ENCODE measurements at places on chromosomes 6 and 20.

DNA sequence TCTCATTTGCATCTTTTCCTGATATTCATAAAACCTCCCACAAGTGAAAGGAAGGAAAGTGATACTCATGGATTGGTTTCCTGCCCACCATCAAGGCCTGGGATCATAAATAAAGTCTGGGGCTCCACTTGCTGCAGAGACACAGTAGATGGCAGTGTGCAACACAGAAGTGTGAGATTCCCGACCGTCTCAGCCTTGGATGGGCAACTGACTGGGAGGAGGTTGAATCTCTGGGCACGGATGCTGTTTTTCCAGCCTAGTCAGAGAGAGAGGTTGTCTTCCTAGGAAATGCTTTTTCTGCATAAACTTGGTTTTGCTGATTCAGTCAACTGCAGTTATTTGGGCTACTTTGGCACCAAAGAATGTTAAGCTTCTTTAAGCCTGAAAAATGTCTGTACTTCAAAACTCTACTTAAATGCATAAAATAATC is 9.9 kb upstream of the RFPL4B start:
- no peak for DNase-seq

GRCh38 chr6:112796712-112797111 is 449.6 kb downstream of the RFPL4B start:
- no peak for DNase-seq

- DNase-seq: no peak
These were observed 34.7 kb downstream of the AAR2 start for GRCh38 chr20:36270744-36271638.

DNA sequence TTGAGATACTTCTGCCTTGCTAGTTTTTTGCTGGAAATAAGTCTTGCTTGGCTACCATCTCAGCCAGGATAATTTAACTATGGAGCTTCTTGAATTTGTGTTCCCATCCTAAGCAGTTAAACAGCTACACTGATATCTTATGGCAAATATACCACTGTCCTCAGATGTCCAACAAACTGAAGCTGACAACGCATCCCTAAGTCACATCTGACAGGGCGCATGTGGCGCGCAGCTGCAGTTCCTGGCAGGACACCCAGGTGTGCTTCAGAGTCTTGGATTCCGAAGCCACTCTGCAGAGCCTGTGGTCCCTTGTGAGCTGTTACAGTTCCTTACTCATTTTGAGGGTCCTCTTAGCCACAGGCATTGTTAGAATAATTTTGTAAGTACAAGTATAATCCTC is 127.9 kb downstream of the WDR27 start:
- no peak for DNase-seq

DNA sequence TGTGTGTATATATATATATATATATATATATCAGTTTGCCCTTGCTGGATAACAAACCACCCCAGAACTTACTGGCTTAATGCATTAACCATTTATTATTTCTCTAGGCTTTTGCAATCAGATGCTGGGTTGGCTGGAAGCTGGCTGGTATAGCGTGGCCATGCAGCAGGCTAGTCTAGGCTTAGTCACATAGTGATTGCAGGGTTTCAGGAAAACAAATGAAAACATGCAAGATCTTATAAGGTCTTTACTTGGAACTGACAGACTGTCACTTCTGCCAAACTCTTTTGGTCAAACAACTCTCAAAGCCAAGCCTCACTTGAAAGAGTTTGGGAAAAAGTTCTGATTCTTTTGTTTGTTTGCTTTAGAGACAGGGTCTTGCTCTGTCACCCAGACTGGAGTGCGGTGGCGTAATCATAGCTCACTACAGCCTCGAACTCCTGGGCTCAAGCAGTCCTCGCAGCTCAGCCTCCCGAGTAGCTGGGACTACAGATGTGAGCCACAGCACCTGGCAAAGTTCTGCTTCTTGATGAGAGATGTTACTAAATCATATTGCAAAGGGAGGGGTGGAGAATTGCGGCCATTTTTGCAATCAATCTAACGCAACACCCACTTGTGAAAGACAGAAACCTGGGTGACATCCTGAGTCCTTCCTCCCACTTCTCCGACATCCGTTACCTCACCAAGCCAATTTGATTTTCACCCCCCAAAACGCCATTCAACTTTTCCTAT is 74.6 kb upstream of the RNF24 start:
- DNase-seq: no peak

- no peak for DNase-seq
These were observed 145.3 kb upstream of the ECI2 start for GRCh38 chr6:4280707-4281106.

GRCh38 chr6:56638760-56639159 is 3.9 kb downstream of the DST start:
- DNase-seq: no peak

GRCh38 chr6:127854009-127854408 is 46.8 kb downstream of the THEMIS start:
- no peak for DNase-seq

DNA sequence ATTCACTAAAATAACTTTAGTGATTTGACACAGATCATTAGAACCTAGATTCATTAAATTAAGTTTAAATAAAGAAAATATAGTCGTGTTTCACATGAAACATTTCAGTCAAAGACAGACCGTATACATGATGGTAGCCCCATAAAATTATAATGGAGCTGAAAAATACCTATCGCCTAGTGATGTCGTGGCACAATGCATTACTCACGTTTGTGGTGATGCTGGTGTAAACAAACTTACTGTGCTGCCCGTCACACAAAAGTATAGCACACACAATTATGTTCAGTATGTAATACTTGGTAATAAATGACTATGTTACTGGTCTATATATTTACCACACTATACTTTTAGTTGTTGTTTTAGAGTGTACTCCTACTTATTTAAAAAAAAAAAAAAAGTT is 17.3 kb downstream of the DST start:
- DNase-seq: no peak

- no peak for DNase-seq
These were observed 66.0 kb upstream of the STX16 start for GRCh38 chr20:58584881-58585752.

- DNase-seq: no peak
These were observed 34.9 kb upstream of the HEY2 start for GRCh38 chr6:125714441-125715090.

DNA sequence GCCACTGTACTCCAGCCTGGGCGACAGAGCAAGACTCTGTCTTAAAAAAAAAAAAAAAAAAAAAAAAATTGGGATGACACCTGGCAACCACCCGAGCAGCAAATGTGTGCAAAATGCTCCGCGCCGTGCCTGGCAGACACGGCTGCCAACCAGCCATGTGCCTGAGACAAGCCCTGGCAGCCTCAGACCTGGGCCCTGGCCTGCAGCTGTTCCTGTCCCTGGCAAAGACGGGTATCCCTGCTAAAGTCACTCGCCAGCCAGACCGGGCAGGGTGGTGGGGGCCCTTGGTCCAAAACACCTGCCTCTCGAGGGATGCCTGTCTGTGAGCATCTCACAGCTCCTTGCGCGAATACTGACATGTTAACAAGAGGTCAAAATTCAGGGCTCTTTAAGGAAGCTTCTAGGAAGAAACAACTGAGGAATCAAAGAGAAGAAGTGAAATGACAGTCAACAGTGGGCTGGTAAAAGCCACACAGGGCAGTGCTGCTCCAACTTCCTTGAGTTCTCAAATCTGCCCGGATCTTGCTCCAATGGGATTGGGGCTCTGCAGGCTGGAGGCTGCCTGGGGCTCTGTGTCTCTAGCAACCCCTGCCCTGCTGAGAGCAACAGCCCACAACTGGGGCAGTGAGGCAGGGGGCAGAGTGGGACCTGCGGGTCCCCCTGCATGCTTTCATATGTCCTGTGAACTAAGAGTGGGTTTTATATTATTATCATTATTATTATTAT is 53.4 kb downstream of the SYTL3 start:
- DNase-seq: no peak

- no peak for DNase-seq
These were observed 69.5 kb downstream of the SRC start for GRCh38 chr20:37415118-37416085.

GRCh38 chr20:51864967-51865366 is 62.6 kb upstream of the SALL4 start:
- no peak for DNase-seq

DNA sequence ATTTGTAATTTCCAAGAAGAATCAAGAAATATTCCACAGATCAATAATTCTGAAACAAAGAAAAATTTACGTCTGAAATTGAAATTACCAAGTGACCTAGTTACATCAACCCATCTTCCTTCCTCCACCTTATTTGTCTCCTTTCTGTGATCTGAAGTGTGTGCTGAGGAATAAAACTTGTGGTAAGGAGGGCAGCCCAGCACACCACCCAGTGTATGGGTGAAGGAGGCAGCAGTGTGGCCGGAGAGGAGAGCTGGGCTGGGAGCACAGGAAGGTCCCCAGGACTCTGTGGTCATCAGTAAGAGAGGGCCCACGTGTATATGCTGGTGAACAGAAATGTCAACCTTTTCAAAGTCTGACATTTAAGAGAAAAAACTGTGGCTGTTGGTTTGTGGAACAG is 11.3 kb upstream of the CCR6 start:
- no peak for DNase-seq

GRCh38 chr6:154157706-154158105 is 118.7 kb downstream of the OPRM1 start:
- DNase-seq: no peak

DNA sequence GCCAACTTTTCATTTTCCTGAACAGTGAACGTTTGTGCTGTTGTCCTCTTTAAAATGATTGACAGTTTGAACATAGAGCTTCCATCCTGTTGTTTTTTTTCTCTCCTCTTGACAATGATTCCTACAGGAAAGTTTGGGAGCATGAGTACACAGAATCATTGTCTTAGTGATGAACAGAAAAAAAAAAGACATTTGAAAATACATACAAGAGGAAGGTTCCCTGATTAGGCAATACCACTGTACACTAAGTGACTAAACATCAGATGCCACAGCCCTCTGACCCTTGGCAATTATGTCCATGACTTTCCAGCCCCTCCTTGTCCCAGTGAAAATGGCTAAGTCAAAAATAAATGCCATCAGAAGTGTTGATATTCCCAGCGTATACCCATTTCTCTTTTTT is 71.5 kb downstream of the RTN4IP1 start:
- no peak for DNase-seq

GRCh38 chr6:65938000-65938399 is 231.0 kb upstream of the EYS start:
- DNase-seq: no peak

- DNase-seq: no peak
These were observed 1.2 kb downstream of the NOX3 start for GRCh38 chr6:155454471-155454870.

GRCh38 chr20:50580016-50580747 is 70.0 kb downstream of the PTPN1 start:
- DNase-seq: peak; percentile 33

- no peak for DNase-seq
These were observed 55.2 kb upstream of the ASIP start for GRCh38 chr20:34185766-34186620.

DNA sequence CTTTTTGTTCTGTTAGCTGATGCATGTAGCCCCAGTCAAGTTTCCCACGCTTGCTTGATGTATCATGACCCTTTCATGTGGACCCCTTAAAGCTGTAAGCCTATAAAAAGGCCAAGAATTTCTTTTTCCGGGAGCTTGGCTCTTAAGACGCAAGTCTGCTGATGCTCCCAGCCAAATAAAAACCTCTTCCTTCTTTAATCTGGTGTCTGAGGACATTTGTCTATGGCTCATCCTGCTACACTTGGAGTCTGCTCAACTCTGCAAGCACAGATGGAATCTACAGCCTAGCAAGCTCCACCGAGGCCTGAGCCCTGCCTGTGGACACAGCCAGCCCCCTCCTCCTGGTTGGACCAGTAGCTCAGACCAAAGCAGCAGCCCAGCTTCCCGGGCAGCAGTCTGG is 3.4 kb downstream of the CST2 start:
- no peak for DNase-seq

GRCh38 chr6:57421503-57421902 is 104.1 kb downstream of the PRIM2 start:
- no peak for DNase-seq

DNA sequence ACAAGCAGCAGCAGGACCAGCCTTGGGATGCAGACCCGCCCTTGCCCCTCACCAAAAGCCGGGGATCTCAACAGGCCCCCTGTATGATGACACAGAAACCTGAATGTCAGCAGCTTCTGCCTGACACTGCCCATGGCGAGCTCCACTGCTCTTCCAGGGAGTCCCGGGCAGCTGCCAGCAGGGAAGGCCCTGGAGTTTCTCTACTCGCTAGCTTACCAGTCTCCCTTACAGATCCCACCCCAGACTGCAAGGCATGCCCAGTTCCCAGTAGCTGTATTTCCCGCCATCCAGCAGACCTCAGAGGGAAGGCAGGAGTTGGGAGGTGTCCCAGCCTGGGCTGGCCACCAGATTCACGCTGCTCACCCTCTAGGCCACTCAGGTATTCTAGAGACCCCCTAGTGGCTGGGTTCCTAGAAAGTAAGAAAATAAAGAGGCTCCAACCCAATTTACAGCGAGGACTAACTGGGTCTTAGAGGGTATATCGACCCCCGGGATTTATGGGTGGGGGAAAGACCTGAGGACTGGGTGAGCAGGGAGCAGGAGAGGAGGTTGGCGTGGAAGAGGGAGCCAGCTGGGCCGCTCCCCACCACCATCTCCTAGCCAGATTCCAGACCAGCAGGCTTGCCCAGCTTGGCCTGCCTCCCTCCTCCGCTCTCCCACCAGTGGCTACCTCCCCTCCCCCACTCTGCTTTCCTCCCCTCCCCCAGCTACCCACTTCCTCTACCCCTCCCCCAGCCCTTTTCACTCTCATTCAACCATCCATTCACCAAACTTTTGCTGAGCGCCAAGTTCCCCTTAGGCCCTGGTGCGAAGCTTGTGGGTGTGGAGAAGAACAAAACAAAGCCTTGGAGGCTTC is 9.7 kb upstream of the HMGA1 start:
- DNase-seq: no peak

- DNase-seq: no peak
These were observed 4.8 kb downstream of the TGM6 start for GRCh38 chr20:2385496-2385895.

- DNase-seq: no peak
These were observed 89.3 kb downstream of the JPH2 start for GRCh38 chr20:44097521-44098255.

- no peak for DNase-seq
These were observed 77.3 kb downstream of the SLC22A23 start for GRCh38 chr6:3379482-3380060.

All from activated T-cell treated with anti-CD3 and anti-CD28 coated beads for 24 hours (primary cell).